ENCODE measurements at places on chromosomes 12 and 14. TPM values are rescaled to one million over a fixed set of nuclear protein-coding genes. Genes with fewer than 3 reads are reported as not detected.

HOXC12 gene
- not detected for total RNA-seq

KRT82 gene
- total RNA-seq = not detected

- no peak for DNase-seq
Observed at GRCh38 chr14:102570334-102570995, 22.0 kb upstream of the RCOR1 start.

DNA sequence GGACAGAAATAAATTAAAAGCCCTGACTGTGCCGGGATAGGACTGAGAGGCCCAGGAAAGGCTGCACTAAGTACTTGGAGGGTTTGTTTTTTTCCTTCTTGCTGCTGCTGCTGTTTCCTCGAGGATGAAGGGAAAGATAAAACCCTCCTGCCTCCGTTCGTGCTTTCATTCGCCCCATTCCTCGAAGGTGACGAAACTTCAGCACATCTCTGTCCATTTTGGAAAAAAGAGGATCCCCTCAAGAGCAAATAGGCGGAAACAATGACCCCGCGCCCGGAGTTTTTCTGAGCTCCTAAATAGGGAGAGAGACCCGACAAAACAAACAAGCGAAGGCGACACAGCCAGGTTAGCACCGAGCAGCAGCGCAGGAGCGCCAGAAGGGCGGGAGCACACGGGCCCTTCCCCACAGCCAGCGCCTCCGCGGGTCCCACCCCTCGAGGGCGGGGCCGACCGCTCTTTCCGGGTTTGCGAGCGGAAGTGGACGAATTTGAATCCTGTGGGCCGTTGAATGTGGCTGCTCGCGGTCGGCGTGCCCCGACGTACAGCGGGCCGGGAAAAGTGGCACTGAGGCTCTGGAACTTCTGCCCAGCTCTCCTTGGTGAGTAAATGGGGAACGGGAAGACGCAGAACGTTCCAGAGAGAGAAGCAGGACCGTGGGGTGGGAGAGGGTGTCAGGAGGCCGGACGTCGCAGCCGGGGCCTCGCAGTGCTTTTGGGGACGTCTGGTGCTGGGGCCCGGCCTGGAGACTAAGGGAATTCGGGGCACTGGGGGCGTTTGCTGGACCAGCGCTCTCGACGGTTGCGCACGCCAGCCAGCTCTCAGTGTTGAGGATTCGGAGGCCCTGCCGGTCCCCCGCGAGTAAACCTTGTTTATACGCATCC, at the start of gene G2E3:
Gene G2E3, plus strand, starts transcription at position 484 of the 881 bp plus-strand sequence. CDS start 21,922 bp downstream, outside the sequence.
- DNase-seq = peak; percentile 71

GRCh38 chr14:26811756-26812305, 214.0 kb upstream of the NOVA1 start:
- DNase-seq = no peak

ADCY4 gene
- total RNA-seq = 0.75 TPM

Data from progenitor cell of endocrine pancreas (in vitro differentiated cells).